ENCODE measurements at places on chromosomes 7 and 10.

DNA sequence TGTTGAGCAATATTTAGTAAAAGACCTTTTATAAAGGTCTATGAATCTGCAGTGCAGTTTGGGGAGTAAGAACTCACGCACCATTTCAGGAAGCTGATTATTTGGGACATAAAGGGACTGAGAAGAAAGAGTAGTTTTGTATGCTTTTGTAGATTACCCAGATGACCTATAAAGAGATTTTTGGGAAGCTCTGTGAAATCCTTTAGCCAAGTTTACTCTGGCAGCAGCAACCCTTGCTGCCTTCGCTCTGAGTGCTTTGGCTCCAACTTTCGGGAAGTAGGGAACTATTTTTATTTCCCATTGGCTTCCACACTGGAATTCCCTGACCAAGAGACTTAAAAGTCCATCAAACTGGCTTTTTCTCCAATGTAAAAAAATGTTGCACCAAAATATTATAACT, 1110.1 kb upstream of the PHF14 start:
- DNase-seq: no peak

- DNase-seq: no peak
These were observed 14.8 kb downstream of the HTR5A start for GRCh38 chr7:155084969-155085368.

GRCh38 chr10:132689721-132690360, 96.1 kb downstream of the NKX6-2 start:
- DNase-seq: no peak

- no peak for DNase-seq
These were observed 158.6 kb downstream of the ADAM12 start for GRCh38 chr10:126229686-126230085.

DNA sequence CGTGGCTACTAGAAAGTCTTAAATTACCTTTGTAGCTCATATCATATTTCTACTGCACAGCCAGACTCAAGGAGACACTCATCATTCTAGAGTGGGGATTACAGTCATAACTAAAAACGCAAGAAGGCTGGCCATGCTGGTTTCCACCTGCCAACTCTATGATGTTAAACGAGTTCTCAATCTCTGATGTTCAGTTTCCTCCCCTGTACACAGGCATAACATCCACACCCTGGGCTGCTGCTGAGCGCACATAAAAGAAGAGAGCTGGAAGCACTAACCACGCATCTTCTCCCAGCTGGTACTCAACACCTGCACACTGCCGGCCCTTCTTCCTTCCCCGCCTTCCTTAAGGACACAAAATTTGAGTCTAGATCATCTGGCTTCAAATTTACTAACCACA, 60.5 kb downstream of the SORBS1 start:
- no peak for DNase-seq

DNA sequence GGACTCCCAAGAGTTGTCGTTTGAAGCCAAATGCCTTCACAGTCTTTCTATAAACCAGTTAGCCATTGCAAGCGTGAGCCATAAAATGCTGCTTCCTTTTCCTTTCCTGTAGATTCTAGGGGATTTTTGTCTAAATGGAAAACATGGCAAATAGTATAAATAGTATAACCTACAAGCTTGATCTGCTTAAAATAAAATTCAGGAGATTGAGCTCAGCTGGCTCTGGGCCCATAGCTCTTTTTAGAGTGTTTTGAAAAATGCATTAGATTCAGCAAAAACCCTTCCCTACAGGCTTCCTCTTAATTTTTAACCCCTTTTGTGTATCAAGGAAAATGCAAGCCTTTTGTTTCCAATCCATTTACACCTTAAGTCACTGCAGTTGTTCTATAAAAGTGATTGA, 190.1 kb upstream of the GDF10 start:
- no peak for DNase-seq

GRCh38 chr7:89809291-89809690, 345.0 kb upstream of the STEAP1 start:
- DNase-seq: no peak

DNA sequence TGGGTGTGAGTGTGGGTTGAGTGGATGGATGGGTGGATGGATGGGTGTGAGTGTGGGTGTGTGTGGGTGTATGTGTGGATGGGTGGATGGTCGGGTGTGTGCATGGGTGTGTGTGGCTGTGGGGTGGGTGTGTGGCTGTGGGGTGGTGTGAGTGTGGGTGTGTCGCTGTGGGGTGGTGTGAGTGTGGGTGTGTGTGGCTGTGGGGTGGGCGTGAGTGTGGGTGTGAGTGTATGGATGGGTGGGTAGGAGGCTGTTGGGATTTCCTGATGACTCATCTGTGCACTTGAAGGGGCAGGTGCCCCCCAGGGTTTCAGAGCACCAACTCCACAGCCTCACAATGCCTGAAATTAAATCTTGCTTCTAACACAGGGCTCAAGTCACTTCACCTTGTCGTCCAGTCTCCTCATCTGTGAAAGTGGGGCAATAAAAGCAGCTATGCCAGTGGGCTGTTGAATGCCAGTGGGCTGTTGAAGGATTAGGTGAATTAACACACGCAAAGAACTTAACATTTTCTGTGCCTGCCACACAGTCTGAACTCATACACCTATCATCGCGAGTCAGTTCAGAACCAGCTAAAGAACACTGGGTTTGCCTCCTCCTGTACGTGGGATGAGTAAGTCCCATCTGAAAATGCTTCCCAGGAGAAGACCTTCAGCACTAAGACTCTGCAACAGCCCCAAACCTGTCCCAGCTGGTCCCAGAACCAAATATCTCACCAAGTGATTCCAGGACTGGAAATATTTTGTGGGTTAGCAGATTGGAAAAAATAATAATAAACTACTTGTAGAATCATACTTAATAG, 32.0 kb downstream of the SFMBT2 start:
- peak; percentile 16 for DNase-seq

- no peak for DNase-seq
These were observed 5.0 kb downstream of the AKR1B10 start for GRCh38 chr7:134532180-134532953.

DNA sequence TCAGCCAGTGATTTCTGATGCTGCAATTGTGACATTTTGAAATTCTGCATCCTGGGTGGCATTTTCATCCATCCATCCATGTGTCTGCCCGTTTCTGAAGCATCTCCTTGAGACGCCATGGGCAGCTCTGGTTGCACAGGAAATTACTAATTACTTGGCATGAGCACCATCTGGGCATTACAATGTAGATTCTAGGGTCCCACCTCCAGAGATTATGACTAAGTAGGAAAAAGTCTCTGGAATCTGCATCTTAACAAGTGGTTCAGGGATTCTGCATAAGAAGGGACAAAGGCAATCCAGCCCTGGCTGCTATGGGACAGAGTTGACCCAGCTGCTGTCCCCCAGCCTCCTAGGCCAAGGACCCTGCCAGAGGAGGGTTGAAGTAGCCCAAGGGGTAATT, 65.3 kb downstream of the CUZD1 start:
- no peak for DNase-seq

- no peak for DNase-seq
These were observed 695.8 kb downstream of the TYW1 start for GRCh38 chr7:67692425-67692824.

GRCh38 chr10:33803248-33803647, 468.8 kb upstream of the NRP1 start:
- DNase-seq: no peak

- no peak for DNase-seq
These were observed 3.4 kb upstream of the HYCC1 start for GRCh38 chr7:23017309-23017708.

DNA sequence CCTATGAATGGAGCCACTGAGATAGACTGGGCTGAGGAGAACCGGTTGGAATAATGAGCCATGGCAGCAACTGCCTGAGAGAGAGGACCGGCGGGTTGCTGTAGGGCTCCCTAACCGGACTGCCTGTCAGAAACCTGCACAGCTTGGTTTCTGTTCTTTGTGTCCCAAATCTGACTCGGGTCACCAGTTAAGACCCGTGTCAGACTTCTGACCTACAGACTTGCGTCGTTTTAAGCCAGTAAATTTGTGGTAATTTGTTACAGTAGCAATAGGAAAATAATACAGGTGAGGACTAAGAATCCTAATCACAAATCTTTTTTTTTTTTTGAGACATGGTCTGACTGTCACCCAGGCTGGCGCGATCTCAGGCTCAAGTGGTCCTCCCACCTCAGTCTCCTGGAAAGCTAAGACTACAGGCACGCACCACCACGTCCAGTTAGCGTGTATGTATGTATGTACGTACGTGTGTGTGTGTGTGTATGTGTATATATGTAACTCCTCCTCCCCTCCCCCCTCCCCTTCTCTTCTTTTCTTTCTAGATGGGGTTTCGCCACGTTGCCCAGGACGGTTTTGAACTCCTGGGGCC, 672 bp upstream of the DDX56 start:
- DNase-seq: no peak

DNA sequence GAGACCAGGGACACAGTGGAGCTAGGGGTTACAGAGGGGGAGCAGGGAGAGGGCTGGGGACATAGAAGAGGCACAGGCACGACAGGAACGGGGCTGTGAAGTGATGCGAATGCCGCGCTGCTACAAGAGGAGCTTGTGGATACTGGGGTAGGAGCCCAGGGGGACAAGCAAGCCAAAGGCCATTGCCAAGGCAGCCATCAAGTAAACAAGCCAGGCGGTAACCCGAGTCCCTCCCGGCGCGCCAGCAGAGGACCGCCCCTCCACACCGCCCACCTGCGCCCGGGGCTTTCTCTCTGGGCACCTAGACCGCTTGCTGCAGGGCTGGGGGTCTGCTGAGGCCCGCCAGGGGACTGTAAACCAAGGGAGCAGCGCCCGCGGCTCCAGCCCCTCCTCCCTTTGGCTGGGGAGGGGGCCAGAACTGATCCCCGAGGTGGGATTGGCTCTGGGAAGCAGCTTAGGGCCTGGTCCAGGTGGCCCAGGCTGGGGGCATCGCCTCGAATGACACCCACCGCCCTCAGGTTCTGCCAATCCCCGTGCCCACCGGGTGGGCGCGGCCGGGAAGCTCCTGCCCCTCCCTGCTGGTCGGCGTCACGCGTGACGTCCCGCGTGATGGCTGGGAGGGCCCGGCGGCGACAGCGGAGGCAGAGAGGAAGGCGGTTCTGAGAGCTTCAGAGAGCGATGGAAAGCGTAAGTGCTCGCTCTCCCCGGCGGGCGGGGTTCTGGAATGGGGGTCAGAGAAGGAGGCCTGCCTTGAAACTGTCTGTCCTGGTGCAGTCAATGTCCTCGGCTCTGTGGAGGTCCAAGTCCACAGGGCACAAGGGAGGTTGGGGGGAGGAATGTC, 982 bp downstream of the SFXN3 start:
- DNase-seq: peak; percentile 79

DNA sequence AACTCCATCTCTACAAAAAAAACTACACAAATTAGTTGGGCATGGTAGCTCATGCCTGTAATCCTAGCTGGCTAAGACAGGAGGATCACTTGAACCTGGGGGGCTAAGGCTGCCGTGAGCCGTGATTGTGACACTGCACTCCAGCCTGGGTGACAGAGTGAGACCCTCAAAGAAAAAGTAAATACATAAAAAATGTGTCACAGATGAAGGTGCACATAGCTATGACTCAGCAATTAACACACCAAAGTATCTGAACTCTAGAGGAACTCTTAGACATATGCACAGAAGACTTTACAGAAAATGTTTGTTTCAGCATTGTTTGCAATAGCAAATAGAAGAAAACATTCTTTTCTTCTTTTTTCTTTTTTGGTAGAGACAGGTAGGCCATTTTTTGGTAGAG, 8.3 kb downstream of the C10orf62 start:
- no peak for DNase-seq

GRCh38 chr7:20365486-20365885, 34.8 kb downstream of the ITGB8 start:
- DNase-seq: no peak

DNA sequence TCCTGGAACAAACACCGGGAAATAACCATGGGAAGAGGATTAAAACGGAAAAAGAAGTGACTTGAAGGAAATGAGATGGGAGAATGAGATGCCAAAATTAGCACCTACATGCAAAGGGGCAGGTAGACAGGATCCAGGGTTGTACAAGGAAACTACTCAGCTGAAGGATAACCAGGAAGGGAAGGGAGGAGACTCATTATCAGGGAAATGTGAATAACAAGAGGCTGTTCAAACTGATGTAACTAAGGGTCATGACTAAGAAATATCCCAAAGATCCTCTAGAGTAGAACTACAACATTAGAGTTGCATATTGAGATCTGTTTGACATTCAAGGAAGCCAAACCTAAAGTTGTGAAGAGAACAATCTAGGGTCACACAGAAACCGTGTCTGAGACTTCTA, 166.2 kb upstream of the SP8 start:
- DNase-seq: no peak

DNA sequence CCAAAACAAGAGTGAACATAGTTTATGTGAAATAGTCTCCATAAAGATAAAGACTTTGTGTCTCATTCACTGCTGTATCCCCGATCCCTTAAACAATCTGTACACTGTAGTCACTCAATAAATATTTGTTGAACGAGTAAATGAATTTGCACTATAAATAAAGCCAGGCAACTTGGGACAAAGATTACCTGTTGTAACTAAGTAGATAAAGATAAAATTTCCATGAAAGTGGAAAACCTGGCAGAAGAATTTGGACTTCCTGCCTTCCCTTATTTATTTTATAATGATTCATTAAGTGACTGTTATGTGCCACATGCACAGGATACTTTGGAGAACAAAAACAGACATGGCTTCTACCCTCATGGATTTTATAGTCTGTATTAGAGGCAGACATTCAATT, 277.7 kb upstream of the KAT6B start:
- no peak for DNase-seq

DNA sequence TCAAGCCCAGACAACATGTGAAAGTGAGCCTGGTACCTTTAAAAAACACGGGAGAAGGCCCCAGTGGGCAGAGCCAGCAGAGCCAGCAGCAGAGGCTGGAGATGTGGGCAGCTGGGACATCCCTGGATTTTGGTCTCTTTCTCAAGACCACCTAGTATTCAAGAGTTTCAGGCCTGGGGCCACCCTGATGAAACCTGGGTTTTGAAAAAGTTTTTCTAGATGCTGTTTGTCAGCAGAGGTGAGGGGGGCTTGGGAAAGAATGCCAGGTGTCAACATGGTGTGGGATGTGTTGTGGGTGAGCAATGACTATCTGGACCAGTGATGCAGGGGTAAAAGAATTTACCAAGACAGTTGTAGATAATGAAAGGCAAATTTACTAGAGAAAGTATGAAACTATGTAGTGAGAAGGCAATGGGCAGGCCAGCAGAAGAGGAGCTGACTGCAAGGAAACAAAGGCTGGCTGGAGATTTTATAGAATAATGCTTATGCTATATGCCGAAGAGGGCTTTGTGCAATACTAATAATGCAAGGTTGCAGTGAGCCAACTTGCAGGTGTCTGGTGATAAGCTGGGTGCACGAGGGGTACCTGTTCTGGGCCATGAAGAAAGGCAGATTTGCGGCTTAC, 28.1 kb upstream of the PLEKHA1 start:
- no peak for DNase-seq

DNA sequence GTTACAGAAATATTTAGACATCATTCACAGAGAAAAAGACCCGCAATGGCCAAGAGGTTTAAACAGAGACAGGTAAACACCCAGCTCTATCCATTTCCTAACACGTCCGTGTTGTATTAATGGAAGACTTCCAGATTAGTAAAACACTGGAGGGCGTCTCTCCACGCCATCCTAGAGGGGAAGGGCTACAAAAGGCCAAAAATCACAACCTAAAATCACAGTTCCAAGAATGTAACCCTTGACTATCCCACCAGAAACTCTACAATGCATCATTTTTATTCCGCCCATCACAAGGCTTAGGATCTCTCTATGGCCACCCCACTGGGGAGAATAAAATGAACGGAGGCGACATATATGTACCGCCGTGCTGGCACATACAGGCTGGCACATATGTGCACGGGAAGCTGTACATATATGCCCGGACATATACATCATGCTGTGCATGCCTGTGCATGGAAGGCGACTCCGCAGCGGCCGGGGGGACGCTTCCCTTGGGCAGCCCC, 734 bp downstream of the PCLO start:
- no peak for DNase-seq
